ENCODE measurements at places on chromosomes 16 and 17.

DNA sequence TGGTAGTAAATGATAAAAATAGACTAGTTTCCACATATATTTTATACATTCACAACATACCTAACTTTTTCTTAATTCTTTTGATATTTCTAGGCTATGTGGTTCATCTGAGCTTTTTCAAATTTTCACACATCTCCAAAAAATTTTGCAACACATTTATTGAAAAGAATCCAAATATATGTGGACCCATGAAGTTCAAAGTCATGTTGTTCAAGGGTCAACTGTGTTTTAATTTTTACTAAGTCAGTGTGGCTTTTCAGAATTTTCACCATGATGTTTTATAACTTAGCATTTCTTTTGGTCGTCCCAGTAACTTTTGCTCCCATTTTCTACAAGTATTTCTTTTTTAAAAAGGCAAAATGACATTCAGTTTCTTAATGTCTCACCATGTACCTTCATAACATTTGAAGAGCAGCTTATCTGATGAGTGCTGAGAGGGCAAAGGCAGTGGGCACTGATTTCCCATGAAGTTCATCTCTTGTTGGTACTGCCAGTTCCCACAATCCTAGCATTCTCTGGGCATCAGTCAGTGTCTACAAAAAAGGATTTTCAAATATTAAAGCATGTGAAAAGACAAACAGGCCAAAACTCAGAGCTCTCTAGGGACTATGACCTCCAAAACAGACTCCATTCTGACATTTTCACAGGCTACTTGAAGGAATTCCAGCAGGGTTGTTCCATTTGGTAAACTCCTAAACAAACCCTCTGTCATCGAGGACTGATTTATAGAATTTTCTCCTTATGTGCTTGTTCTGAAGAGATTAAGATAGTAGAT lies 80.3 kb downstream of the MRTFB start:
- no peak for DNase-seq

DNA sequence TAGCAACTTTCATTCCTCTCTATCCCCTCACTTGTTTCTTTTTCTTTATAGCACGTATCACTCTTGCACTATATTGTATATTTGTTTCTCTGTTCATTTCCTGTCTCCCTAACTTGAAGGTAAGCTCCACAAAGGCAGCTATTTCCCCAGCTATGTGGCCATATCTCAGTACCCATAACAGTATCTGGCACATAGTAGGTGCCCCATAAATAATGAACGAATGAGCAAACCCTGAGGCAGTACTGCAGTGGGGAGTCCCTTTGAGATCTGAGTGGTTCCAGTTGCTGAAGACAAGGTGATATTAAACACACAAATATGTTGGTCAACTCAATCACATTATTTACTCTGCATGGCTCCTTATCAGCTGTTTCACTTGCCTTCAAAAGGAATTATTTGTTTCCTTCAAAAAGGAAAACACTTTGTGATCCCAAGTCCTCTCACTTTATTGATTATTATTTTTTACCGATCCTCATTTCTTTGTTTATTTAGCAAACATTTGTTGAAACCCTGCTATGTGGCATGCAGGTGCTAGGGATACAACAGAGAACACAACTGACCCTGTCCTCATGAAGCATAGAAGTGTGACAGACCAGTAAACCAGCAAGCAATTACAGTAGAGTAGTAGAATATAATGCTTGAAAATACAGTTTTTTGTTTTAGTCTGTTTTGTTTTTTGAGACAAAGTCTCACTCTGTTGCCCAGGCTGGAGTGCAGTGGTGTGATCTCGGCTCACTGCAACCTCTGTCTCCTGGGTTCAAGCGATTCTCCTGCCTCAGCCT lies 5.7 kb upstream of the ADAP2 start:
- no peak for DNase-seq

- DNase-seq = no peak
These were observed 14.2 kb upstream of the SYT17 start for GRCh38 chr16:19153876-19154275.

DNA sequence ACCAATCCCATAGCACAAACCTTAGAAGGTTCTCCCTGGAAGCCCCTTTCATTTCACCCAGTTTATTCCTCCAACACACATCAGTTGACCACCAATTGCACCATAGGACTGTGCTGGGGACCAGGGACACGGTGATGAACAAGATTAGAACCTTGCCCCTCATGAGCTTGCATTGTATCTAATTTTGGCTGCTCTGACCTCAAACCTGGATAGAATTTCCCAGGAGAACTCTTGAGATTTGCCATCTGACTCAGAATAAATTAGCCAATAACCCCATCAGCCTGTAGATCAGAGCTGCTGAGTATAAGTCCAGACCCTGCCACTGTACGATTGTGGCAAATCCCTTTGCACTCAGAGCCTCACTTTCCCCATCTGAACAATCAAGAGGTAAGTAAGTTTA lies 52.1 kb downstream of the CDH11 start:
- no peak for DNase-seq

GRCh38 chr16:66588981-66589713 lies 9.9 kb downstream of the CMTM2 start:
- DNase-seq = no peak

- DNase-seq = no peak
These were observed 46.7 kb downstream of the ANKRD11 start for GRCh38 chr16:89443727-89444084.

All from NCI-H774 (cell line).